Neural crest cell (in vitro differentiated cells): ENCODE measurements at places on chromosomes 1 and 21. TPM values are rescaled to one million over a fixed set of nuclear protein-coding genes. Genes with fewer than 3 reads are reported as not detected.

GJB3 gene
- not detected in 2 replicates for total RNA-seq

ST6GALNAC3 gene
- 19.4 and 22.0 TPM in 2 replicates for total RNA-seq

KIF26B gene
- total RNA-seq, result 5.7 and 6.2 TPM in 2 replicates

RIPPLY3 gene
- total RNA-seq, result 2.6 and 3.2 TPM in 2 replicates

CADM3 gene
- 10.0 and 10.4 TPM in 2 replicates for total RNA-seq

PTGS2 gene
- total RNA-seq, result 0.34 TPM in 1 of 2 replicates, not detected in the other

S100A14 gene
- total RNA-seq, result not detected in 2 replicates

DNA sequence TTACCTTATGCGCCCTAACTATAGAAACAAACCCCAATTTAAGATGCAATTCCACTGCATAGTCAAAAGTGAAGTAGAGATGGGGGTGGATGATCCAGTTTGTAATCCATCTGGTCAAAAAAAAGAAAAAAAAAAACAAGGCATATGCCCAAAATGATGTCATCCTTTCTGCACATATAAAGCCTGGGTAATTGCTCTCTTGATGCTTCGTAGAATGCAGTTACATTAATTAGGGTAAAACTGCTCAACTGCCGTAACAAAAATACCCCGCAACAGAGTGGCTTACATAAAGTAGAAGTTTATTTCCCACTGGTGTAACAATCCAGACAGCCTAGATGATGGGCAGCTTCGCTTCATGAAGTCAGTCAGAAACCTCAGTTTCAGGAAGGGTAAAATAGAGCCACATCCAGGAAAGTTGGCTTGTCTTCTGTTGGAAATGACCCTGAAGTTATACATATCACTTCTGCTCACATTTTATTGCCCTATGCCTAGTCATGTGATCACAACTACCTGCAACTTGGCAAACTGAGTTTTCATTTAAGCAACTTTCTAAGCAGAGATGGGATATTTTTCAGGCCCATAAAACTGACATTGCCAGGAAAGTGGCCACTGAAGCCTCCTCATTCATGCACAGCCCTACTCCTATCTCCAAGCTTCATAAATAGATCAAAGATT lies 221.7 kb downstream of the C1orf94 start:
- DNase-seq, result no peak

- no peak for DNase-seq
Measured at GRCh38 chr1:55669293-55669692, 454.1 kb upstream of the USP24 start.

DNA sequence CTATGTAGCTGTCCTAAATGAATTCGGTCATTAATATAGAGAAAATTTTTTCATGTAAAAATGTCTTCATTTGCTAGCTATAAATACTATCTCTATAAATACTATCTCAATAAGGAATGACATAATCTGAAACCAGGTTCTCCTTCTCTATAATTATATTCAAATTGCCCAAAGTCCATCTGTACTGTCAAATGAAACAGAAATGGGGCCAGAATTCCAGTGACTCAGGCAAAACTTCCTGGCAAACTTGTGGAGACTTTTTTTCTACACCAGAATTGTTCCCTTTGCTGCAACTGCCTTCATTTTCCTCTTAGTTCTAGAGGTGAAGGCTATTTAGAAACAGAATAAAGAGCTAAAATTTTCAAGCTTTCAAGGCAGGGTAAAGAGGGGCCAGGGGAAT lies 152.5 kb downstream of the KCNH1 start:
- no peak for DNase-seq

DNA sequence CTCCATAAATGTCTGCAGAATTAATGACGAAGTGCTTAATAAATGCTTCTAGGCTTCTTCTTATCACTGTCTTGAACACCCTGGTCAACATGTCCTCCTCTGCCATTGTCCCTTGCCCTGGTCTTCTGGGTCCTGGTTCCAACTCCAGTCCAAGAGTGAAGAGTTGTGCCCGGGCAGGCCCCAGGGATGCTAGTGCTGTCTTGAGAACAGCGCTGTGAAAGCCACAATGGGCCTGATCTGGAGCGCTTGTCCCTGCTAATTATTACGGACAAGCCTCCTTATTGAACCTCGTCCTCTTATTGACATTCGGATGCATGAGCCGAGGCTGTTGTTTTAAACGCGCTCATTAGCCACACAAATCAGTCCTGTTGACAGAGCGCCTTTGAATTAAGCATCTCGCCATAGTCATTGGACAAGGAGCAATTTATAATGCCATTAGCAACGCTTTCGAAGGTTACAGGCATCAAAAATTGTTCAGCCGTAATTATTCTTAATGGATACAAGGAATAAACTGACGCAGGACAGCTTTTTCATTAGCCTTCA lies 211.6 kb upstream of the POU3F1 start:
- DNase-seq, result no peak

DNA sequence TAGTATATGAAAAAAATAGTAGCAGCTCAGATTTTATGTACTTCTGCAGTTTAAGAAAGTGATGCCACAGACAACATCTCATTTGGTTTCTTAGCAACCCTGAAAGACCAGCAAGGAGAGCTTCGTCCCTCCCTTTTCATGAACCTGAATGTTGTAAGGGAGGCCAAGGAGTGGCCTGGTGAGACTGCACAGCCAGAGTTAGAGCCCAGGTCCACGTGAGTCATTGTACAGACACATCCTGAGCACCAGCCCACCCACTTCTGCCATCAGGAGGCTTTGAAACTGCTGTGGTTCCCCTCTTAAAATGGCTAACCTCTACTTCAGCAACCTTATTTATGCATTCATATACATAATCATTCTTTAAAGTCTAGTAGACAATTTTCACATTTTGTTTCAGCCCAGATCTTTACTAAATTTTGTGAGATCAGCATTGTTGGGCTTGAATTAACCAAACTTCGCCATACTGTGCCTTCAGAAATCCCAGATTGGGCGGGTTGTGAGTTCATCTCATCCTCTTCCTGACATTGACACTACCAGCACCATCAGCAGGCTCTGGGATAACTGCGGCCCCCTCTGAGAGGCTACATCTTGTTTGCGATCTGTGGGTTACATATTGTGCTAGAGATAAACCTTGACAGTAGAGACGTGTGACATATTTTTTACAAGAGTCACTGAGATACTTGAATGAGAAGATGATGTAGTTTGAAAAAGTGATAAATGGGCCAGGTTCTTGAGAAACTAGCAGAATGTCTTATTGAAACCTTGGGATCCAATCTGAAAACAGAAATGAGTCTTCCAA lies 106.7 kb downstream of the CAMTA1 start:
- DNase-seq, result no peak

DNA sequence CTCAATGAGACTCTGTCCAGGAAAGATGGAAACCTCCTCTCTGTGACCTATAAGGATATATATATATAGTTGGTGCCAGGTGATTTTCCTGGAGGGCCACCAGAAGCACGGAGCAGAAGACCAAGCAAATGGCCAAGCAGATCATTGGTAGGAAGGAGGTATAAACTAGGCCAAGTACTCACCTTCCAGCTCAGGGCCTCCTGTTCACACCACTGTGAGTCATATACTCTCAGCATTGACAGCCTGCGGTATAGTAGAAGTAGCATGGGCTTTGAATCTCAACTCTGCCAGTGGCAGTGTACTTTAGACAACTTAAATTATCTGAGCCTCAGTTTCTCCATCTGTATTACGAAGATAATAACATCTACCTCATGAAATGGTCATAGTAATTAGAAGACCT lies 15.4 kb downstream of the IL12RB2 start:
- DNase-seq, result no peak

GRCh38 chr1:179708434-179709195 lies 34.5 kb upstream of the FAM163A start:
- no peak for DNase-seq
